ENCODE measurements at places on chromosomes 5 and 9.

DNA sequence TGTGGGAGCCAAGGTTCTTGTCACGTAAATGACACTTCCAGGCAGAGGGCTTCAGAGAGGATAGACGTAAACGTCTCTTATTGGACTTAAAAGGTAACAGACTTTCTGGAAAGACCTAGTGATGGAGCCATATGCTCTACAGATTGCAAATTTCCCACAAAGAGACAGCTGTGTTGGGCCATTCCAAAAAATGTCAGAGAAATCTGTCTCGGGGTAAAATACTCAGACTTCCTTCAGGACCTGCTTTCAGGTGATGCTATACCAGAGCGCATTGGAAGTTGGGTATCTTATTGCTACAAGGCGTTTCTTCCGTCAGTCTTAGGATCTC is 29.2 kb downstream of the PROP1 start:
- DNase-seq = no peak

GRCh38 chr5:107826311-107827000 is 155.7 kb upstream of the EFNA5 start:
- DNase-seq = no peak

GRCh38 chr9:81717747-81718077 is 28.4 kb upstream of the TLE1 start:
- no peak for DNase-seq

DNA sequence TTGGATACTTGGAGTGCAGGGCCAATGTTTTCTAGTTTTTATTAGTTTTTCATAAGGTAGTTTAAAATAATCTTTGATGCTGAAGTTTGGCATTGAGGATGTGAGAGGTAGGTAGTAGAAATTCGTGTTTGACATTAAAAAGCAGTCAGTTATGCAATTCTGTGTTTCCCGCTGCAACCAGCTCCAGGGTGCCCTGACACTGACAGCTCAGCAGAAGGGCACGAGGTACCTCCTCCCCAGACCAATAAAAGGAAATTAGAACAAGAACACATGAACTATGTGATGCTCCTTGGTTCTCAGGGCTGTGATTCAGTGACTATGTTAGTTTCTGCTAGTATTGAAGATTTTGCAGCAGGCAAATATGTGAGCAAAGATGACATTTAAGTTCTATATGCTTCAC is 40.2 kb downstream of the NSUN2 start:
- DNase-seq = no peak

GRCh38 chr5:136559651-136560050 is 194.3 kb upstream of the TRPC7 start:
- DNase-seq = no peak

GRCh38 chr5:125492977-125493376 is 746.5 kb upstream of the ZNF608 start:
- no peak for DNase-seq

DNA sequence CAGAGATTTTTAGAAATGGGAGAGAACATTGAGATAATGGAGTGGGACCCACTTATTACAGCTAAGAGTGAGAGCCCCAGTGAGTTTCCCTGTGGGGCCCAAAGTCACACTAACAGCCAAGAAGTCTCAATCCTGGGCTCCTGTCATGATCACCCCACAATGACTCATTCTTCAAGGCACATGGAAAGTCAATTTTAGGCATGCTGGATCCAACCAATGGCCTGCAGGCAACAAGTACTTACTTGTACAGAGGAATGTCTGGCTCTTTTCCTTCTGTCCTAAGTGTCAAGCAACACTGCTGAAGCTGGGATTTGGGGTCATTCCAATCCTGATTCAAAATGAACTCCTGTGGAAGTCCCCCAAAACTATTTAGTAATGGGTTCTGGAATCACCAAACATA is 123.1 kb downstream of the DROSHA start:
- no peak for DNase-seq

GRCh38 chr9:27022920-27023319 is 17.4 kb upstream of the LRRC19 start:
- no peak for DNase-seq

DNA sequence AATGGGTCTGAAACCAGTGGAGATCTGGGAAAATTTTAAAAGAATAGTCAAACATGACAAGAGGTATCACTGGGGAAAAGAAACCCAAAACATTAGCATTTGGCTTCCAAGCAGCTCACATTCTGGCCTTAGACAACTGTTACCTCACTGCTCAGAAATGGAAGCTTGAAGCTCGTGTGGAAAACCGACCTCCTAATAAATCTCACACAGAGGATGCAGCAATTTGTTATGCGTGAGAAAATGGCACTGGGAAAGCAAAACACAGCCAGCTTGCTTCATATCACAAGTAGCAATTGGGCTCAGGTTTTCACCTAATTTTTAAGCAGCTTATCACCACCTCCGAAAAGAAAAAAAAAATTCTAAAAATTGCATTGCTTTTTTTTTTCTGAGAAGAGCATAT is 103.3 kb upstream of the TAS2R1 start:
- DNase-seq = no peak

GRCh38 chr9:70753311-70753710 is 338.9 kb upstream of the KLF9 start:
- DNase-seq = no peak

GRCh38 chr5:112846556-112846955 is 14.5 kb upstream of the SRP19 start:
- DNase-seq = no peak

DNA sequence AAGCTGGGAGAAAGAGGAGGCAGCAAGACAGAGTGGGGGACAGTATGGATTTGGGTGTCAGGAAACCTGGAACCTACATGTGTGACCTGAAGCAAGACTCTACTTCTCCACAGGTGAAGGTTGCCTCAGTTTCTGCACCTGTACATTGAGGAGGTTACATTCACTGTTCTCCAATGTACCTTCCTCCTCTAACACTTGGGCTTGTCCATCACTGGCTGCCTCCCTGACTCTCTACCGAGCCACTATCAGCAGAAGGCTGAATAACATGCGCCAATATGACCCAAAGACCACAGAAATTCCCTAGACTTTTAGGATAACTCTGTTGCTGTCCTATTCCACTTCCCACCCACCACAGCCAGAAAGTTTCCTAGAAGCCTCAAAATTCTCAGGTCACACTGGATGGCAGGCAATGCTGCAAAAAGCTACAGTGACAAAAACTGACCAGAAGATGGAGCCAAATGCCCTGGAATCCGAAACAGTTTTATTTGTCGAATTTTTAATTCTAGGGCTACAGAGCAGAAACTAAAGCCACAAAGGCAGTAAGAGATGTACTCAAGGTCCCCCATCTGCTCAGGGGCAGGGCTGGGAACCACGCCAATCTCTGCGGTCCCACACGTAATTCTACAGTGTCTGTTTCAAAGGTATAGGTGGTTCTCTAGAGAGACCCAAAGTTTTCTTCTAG is 64.4 kb downstream of the FAM114A2 start:
- DNase-seq = peak; percentile 77

DNA sequence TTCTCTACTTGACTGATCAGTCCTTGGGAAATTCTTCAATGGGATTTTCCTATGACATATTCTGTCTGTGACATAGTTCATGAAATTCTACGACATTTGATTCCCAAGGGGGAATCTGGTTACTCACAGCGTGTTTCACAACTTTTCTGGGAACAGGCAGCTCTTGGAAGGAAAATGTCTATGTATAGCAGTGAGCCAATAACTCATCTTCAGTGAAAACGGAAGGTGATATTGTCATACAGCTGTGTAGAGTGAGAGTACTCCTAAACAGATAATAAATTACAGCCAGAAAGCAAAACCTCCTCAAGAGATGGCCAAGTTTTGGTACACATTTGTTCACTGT is 91.4 kb downstream of the C9orf152 start:
- DNase-seq = no peak

DNA sequence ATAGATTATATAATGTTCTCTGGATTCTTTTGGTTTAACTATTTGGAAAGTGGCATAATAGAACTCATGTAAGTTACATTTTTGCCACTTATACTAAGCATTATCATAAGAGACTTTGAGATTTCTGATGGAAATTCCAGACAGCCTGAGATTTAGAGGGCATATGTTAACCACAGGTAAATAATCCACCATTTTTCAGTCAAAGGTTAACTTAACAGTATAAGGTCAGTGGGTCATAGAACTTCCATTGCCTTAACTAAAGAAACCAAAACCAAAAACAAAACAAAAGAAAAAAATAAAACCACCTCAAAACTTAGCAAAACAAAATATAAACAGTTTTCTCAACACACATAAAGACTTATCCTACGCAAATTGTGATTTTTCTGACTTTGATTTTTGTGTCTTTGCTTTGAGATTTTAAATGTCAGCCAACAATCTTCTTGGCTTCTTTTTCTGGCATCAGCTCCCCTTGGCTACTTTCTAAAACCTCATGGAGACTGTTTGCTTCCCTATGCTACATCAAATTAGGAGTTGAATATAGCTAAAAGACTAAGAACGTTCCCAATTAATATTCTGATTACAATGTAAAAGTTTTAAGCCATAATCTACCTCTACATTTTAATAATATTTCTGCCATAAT is 430.1 kb upstream of the DAB2 start:
- no peak for DNase-seq

GRCh38 chr5:137715456-137715855 is 20.4 kb downstream of the KLHL3 start:
- DNase-seq = no peak

GRCh38 chr5:180086816-180087399 is 15.3 kb upstream of the RNF130 start:
- DNase-seq = peak; percentile 57

DNA sequence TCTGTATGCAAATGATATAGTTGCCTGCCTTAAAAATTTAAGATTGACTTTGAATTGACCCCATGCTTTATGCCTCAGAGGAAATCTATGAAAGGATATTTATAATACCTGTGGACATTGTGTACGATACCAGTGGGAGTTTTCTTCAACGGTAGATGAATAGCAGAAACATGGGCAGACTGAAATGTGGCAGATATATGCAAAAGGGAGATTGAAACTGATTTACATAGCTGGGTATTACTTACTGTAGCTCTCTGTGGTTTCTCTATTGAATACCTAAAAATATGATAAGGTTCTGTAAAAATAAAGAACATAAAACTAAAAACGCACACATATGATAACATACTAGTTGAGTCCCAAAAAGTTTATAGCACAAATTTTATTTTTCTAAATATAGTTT is 345.2 kb upstream of the PCSK5 start:
- no peak for DNase-seq

GRCh38 chr5:178396796-178397720 is 164.5 kb upstream of the PHYKPL start:
- no peak for DNase-seq

DNA sequence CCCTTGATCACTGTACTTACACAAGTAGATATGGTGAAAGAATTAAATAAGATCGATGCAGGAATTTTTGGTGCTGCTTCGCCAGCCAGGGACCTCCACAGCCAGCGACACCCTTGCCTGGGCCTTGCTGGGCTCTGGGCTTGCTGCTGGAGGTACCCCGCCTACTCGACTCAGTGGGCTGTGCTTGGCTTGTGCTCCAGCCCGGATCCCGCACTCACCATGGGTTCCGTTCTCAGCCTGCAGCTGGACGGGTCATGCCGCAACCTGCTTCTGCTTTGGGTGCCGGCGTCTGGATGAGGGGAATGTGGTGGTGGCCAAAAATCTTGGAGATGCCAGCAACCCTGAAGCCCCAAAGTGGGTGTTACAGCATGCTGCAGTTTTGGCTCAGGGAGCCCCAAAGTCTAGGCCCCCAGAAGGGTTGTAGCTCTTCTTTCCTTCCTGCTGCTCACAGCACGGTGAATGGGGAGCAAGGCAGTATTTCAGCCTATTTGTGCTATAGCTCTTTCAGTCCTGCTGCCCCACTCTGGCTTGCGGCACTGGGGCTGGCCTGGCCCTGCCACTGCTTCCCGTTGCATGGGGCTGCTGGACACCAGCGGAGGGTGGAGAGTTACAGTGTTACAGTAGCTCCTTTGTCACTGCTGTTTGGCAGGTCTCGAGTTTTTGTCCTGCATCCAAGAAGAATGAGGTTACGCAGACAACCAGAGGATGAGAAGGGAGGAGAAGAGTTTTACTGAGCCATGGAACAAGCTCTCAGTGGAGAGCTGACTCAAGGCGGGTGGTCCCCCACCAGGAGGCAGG is 48.0 kb downstream of the TARS1 start:
- DNase-seq = no peak

DNA sequence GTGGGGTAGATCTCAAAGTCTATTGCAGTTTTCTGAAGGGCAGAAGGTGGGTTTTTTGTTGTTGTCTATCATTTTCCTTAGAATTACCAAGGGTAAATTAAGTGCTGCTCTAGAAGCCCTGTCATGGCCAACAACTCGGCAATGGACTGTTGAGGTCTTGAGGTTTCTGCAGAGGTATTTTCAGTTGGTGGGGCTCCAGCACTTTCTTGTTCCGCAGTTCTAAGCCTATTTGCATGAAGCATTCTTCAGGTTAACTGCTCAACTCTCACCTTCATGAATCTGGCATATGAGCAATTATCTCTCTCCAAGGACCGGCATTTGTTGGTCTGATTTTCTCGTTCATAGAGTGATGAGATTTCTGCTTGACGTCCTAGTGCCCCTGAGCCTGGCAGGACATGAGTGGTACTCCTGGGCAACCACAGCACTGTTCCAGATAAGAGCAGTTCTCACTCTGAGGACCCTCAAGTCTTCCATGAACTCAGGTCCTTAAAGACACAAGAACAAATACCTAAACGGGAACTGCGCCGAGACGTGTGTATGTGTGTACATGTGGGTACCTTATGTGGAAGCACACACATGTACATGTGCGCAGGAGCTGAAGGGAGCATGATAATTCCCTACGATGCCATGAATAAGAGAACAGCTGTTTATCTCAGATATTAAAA is 544.5 kb downstream of the CSNK1G3 start:
- DNase-seq = no peak

GRCh38 chr5:114858665-114859437 is 310.9 kb downstream of the TRIM36 start:
- no peak for DNase-seq

DNA sequence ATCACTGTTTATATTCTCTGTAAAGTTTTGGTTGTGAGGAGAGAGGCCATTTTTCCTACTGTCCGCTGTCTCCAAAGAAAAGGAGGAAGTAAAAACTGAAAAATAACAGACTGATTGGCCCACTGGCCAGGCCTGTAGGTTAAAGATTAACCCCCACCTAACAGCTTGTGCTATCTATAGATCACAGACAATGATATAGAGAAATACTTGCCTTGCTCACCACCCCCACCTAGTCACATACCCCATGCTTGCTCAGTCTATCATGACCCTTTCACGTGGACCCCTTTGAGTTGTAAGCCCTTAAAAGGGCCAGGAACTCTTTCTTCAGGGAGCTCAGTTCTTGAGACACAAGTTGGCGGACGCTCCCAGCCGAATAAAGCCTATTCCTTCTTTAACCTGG is 357.4 kb downstream of the PRDM9 start:
- peak; percentile 8 for DNase-seq

DNA sequence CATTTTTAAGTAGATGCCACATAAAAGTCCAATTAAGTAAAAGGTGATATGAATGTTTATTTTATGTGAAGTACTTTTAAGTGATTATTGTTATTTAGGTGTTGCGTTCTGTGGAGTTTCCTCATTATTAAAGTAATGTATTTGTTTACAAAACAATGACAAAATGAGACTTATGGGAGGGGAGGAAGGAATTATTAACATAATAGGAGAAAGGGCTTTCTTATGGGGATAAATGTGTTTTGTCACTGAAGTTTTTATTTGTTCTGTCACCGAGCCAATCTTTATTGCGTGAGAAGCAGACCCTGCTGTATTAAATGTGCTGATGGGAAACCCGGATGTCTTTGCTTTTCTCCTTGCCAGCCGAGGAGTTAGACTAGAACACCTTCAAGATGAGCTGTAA is 44.5 kb downstream of the TRIO start:
- DNase-seq = no peak

GRCh38 chr5:170479484-170479883 is 24.3 kb upstream of the KCNIP1 start:
- DNase-seq = no peak
